Hematopoietic multipotent progenitor cell treated with erythropoietin and hydrocortisone succinate and interleukin-3 and kit ligand, for 17 days (in vitro differentiated cells): ENCODE measurements at places on chromosomes 11 and 22.
A peak's percentile ranks its signal among the peaks of the same experiment; 100 is the strongest.

- DNase-seq = no peak
These were observed 2.6 kb upstream of the SLC22A24 start for GRCh38 chr11:63146581-63146980.

DNA sequence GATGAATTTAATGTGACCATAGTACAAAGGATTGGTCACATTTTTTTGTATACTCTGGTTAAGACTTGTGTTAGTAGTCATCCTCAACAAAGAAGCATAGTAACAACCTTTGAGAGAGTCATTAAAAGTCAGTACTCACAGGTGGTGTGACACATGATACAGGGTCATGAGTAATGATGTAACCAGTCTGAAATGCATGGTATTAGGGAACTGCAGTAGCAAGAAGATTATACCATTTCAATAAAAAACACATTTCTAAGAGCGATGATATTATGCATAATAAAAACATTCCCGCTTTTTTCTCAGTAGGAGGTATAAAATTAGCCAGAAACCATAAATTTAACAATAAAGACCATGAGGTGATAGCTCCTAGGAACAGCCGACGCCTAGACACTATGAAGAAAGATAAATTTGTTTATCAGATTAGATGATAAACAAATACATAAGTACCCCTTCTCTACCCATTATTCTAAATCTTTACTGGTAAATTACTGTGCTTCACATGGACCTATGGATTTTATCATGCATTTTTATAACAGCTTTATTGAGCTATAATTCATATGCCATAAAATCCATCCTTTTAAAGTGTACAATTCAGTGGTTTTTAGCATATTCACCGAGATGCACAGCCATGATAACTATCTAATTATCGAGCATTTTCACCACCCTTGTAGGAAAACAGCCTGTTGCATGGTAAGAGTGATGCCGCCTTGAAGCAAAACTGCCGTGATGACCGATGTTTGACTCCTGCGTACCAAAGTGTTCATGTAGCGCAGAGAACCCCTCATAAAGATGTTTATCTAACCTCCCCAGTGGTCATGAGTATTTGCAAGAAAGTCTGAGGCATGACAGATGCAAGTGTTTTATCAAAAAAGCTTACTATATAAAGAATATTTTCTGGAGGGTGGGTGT, 41.8 kb downstream of the TMPRSS5 start:
- no peak for DNase-seq

- no peak for DNase-seq
These were observed 281.2 kb downstream of the CADM1 start for GRCh38 chr11:115222863-115223530.

DNA sequence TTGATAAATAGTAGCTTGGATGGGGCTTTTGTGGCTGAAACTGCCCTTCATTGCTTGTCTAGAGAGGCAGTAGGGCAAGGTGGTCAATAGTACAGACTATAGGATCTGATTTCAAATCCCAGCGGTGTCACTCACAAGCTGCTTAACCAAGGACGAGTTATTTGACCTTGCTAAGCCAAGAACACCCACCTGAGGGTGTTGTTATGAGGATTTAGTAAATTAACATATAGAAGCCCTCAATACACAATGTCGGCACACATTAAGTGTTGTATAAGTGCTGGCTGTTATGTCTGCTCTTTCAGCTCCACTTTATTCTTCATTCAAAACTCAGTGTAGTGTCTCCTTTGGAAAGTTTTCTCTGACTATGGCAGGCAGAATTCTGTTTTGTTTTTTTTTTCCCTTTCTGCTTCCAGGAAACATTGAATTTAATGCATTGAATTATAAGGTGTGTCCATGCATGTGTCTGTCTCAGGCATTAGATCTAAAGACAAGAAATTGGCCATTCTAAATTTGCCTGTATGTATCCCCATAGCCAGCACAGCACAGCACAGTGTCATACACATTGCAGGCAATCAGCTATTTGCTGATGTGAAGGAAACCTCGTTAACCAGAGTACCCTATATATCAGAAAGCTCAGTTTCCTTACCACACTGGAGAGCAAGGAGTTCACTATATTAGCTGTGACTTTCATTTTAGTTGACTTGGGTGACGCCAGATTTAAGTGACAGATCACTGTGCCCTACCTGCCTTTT, 212.1 kb downstream of the NELL1 start:
- no peak for DNase-seq

- no peak for DNase-seq
These were observed 23.4 kb downstream of the LRRC55 start for GRCh38 chr11:57205041-57205641.

GRCh38 chr11:73249853-73250783, 22.0 kb upstream of the P2RY6 start:
- DNase-seq = no peak

- no peak for DNase-seq
These were observed 44.6 kb downstream of the WT1 start for GRCh38 chr11:32390712-32391111.

GRCh38 chr11:15918212-15918611, 438.1 kb downstream of the SOX6 start:
- no peak for DNase-seq

- no peak for DNase-seq
These were observed 375.6 kb upstream of the CCDC90B start for GRCh38 chr11:83661491-83662350.

GRCh38 chr11:35567737-35568465, 42.5 kb upstream of the PAMR1 start:
- DNase-seq = no peak

DNA sequence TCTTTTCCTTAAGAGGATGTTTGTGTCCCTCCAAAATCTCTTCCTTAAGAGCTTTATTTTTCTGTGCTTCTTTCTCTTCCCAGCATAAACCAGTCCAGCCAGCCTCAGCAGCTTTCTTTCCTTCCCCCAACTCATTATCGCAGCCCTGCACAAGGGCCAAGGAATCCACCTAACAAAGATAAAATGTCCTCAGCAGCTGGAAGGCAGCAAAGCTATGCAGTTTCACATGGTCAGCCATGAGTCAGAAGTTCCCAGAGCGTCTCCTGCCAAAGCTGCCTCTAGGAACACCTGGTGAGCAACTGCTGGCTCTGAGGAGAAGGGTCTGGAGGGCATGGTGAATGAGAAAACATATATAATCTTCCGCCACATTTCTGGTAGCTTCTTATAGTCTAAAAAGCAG, 45.3 kb upstream of the HMGXB4 start:
- peak; percentile 10 for DNase-seq

- no peak for DNase-seq
These were observed 26.2 kb downstream of the PPFIA1 start for GRCh38 chr11:70296681-70297080.

- DNase-seq = no peak
These were observed 92.5 kb downstream of the CCDC83 start for GRCh38 chr11:85947431-85948272.
